ENCODE measurements at places on chromosomes 7 and 10.

DNA sequence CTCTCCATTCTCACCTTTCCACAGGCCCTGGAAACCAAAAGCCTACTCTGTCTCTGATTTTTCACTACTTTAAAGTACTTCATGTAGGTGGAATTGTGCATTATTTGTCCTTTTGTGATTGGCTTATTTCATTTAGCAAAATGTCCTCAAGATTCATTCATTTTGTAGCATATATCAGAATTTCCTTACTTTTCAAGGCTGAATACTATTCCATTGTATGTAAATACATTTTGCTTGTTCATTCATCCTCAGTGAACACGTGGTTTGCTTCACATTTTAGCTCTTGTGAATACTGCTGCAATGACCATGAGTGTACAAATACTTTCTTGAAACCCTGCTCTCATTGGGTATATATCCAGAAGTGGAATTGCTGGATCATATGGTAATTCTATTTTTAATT is 8.8 kb downstream of the C1GALT1 start:
- no peak for DNase-seq

GRCh38 chr7:47811632-47812380 is 136.5 kb downstream of the PKD1L1 start:
- no peak for DNase-seq

DNA sequence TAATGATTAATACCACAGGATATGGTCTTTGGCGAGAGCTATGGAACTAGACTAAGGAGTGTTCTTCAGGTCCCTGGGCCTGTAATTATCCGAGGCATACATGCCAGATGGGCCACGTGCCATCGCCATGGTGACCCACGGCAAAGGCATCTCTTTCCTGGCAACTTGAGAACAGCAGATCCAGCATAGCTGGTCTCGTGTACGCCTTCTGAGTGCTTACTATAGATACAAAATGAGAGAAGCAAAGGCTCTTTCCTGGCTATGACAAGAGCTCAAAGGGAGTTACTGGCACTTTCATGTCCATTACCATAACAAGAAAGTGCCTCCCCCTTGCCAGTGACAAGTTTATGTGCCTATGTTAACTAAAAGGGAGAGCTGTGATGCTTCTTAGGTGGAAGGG is 26.0 kb upstream of the GLI3 start:
- peak; percentile 24 for DNase-seq

DNA sequence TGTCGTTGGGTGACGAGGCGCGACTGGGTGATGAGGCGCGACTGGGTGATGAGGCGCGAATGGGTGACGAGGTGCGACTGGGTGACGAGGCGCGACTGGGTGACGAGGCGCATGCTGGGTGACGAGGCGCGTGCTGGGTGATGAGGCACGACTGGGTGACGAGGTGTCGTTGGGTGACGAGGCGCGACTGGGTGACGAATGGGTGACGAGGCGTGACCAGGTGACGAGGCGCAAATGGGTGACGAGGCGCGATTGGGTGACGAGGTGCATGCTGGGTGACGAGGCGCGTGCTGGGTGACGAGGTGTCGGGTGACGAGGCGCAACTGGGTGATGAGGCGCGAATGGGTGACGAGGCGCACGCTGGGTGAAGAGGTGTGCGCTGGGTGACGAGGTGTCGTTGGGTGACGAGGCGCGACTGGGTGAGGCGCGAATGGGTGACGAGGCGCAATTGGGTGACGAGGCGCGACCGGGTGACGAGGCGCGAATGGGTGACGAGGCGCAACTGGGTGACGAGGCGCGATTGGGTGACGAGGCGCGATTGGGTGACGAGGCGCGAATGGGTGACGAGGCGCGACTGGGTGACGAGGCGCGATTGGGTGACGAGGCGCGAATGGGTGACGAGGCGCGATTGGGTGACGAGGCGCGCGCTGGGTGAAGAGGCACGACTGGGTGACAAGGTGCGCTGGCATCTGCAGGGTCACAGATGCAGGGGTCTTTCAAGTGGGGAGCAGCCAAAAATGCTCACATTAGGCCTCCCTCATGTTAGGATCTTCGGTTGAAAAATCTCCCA is 7.9 kb upstream of the NOM1 start:
- DNase-seq, result no peak

GRCh38 chr7:22549667-22550513 is 49.9 kb upstream of the STEAP1B start:
- peak; percentile 55 for DNase-seq

DNA sequence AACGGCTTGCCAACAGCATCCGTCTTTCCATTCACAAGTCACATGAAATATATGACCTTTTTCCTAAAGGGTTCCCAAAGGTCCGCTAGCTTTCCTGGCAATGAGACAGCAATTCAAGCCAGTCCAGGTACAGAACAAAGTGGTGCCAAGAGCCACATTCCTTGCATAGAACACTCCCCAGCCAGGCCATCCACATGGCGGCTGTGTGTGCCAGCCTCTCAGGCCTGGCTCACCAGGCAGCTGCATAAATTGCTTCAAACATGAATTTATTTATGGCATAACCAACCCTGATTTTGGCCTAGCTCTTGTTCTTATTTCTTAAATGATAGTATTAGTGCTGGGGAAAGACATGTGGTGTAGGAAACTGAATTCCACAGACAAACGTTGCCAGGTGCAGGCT is 63.7 kb upstream of the CREB5 start:
- DNase-seq, result no peak

DNA sequence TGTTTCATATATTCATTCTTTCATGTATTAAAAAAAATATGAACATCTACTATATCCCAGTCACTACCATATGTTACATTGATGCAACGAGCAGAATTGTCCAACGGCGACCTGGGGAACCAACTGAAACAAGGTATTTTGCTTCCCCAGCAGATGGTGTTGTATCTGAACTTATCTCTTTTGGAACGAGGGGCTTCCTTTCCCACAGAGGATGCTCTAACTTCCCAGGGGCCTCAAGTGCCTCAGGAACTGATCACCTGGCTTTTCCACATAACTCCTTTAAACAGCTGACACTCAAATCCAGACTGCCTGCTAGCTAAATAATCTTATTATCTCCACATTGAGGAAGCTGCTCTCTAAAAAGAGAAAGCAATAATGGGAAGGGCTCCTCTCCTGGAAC is 259.3 kb downstream of the HTR7 start:
- no peak for DNase-seq

DNA sequence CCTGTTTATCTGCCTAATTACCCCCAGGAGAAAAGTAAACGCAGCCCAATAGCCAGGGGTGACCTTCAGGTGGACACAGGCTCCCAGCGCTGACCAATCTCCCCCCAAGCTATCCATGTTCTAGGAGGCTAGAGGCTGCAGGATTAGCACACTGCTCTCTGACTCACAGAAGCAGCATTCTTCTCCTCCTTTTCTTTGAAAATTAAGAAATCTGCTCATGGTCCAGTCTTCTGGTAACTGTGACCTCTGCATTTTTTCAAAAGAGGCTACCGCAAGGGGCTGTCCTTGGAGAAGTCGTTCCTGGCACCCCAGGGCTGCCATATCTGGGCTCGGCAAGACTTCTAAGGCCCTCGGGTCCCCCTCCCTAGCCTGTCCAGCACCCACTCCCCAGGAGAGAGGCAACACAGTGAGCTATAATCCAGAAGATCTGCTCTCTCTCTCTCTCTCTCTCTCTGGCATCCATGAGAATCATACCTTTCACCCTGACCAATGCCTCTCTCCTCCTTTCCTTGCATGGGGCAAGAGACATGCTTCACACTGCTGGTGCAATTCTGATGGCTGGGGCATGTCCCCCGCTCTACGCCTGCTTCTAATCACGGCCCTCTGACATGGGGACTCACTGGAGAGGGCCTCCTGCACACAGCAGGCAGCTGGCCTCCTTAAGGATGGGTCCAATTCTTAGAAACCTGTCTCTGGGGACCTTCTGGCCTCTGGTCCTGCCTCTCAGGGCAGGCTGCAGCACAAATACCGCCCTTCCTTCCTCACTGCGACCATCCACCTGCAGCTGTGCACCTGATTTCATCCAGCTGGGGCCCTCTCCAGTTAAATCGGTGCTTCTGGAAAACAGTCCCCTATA is 27.3 kb downstream of the ANXA11 start:
- no peak for DNase-seq

- peak; percentile 44 for DNase-seq
Measured at GRCh38 chr7:108097703-108098102, 32.5 kb downstream of the LAMB4 start.

DNA sequence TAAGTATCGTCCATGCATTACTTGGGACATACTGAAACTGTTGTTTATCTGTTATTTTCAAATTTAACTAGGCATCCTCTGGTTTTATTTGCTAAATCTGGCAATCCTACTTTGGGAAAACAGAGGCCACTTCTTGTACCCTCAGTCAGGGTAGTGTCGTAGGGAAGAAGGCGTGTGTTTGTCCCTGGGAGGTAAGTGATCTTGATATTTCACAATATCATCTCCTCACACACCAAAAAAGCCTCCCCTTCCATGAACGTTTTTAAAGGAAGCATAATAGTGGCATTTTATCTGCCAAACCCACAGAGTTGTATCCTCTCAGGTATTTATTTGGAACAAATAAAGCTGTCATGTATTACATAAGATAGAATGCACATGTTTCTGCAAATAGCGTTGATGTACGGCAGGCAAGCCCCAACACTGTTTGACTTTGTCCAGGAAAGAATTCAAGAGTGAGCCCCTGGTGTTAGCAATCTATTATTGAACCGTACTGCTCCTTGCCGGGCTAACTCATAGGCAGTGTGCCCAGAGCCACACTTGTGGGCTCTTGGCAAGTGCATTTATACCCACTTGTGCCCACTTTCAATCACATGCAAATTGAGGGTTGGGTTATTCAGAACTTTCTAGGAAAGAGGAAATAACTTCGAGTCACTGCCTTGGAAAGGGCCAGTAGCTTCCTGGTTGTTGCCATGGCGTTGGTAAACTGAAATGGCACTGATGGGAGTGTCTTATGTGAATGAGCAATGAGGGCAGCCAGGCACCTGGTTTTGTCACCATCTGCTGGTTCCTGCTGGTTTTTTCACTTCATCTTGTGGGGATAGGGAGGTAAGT is 266.0 kb downstream of the USP6NL start:
- peak; percentile 28 for DNase-seq

DNA sequence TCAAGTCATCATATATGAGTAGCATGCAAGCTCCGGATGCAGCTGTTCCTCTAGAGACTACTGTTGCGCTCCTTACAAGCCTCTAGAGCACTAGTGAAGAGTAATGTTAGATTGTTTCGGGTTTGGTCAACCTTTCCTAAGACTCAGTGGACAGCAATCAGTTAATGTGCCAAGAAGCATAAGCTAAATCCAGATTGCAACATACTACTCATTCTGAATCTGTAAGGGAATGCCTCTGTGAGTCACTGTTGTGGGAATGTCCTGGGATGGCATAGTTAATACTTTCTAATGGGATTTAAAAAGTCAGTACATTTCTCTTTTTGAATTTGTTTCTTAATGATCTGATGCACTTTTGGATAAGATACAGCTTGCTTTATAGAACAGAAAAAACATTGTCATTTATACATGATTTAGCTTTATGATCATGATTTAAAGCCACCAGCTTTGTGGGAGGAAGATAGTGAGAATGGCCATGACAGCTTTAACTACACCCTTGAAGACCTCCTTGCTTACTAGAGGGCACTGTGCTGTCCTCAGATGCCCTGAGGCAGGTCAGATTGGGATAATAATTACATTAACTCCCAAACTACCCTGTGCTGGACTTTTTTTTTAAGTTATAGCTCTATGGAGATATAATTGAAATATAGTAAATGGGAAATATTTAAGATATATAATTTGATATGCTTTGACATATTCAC is 138.4 kb downstream of the SDK1 start:
- no peak for DNase-seq

DNA sequence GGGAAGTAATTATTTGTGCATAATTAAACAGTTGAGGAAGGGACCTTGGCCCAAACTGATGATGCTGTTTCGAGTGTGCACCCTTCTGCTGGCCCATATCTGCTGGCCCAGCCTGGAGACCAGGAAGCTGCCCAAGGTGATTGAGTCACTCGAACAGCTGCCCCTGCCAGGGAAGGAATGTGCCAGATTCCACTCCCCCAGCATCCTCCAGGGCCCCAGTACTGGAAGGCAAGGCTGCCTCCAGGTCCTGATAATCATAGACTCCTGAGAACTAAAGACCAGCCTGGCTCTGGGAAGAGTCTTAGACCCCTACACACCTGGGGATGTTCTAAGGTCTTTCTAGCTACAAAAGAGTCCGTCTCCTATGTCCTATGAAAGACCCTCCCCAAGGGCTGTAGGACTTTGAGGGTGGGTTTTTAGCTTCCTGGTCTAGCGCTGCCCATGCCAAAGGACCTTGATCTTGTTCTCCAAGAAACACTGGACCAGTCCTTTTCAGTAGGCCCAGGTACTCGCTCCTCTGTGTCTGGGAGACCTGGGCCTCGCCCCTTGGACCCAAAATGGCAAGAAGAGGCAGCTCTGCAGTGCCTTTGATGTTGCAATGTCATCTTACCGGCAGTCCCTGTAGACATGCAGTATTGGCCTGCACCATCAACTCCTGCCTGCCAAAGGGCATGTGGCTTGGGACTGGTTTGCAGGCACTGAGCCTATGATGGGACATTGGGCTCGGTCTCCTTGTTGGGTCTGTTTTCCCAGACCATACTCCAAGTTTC is 103.2 kb upstream of the GPR26 start:
- DNase-seq, result no peak

GRCh38 chr7:74051629-74052410 is 23.8 kb downstream of the ELN start:
- peak; percentile 88 for DNase-seq

GRCh38 chr10:128280271-128280670 is 154.0 kb upstream of the MKI67 start:
- DNase-seq, result no peak

GRCh38 chr7:35037526-35038341 is 449 bp upstream of the DPY19L1 start:
- DNase-seq, result peak; percentile 97

DNA sequence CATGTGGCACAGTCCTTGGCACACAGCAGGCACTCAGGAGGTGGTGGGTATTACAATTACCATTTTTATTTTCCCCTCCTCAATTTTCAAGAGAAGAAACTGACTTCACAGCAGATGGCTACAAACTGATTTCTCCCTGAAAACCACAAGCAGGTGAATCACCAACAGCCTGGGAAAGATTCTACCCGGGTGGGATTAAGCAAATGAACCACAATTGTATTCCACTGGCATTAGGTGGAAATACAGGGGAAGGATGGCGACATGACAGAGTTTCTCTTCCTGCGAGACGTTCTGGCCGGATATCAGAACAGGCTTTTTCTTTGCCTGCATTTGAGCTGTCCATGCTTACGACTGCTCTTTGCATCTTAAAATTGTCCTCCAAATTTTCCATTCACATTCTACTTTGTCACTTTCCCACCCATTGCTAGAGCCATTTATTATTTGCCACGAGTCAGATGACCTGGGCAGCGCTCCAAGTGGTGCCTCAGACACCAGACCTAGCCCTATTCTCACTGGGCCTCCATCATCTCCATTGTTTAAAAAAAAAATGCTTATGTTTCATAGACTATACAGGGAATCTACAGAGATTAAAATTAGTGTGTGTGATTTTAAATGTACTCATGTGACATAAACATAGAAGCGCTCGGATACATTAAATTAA is 4.6 kb downstream of the DENND11 start:
- DNase-seq, result no peak

GRCh38 chr7:107909445-107909844 is 18.5 kb downstream of the DLD start:
- no peak for DNase-seq

GRCh38 chr7:34889951-34890350 is 147.3 kb downstream of the DPY19L1 start:
- no peak for DNase-seq

Data from RPMI8226 (cell line).